ENCODE measurements at places on chromosomes 13 and 19. TPM values are rescaled to one million over a fixed set of nuclear protein-coding genes. Genes with fewer than 3 reads are reported as not detected.

The FCER2 gene
- 0.30 TPM for total RNA-seq

The GARIN5A gene
- 2.2 TPM for total RNA-seq

The CBARP gene
- 1.2 TPM for total RNA-seq

The ZNF790 gene
- total RNA-seq = 8.3 TPM

The CCDC70 gene
- total RNA-seq = not detected

The VSTM1 gene
- total RNA-seq = not detected

The CPT1C gene
- total RNA-seq = 2.9 TPM

The USHBP1 gene
- total RNA-seq = 7.6 TPM

Data from Right ventricle myocardium inferior (tissue), 1 donor.